ENCODE measurements at places on chromosomes 1 and 21.
A peak's percentile ranks its signal among the peaks of the same experiment; 100 is the strongest.

GRCh38 chr1:51686450-51686849, 69.6 kb downstream of the OSBPL9 start:
- DNase-seq: no peak

GRCh38 chr1:78469576-78469975, 21.2 kb upstream of the PTGFR start:
- no peak for DNase-seq

DNA sequence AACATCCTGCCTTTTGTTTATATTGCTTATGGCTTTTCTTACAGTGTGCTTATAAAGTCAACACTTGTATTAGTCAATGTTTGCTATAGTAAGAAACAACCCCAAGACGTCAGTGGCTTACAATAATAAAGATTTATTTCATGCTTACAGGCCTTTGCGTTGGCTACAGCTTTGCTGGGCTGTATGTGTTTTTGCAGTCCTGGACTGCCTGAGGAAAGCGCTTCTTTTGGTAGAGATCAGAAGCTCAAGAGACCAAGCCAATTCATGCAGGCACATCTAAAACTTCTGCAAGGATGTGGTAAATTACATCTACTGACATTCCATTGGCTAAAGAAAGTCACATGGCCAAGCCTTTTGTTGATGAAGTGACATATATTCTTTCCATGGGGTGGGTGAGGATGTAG, 17.5 kb upstream of the PRKAA2 start:
- DNase-seq: no peak

GRCh38 chr1:221076391-221076811, 197.2 kb downstream of the HLX start:
- no peak for DNase-seq

DNA sequence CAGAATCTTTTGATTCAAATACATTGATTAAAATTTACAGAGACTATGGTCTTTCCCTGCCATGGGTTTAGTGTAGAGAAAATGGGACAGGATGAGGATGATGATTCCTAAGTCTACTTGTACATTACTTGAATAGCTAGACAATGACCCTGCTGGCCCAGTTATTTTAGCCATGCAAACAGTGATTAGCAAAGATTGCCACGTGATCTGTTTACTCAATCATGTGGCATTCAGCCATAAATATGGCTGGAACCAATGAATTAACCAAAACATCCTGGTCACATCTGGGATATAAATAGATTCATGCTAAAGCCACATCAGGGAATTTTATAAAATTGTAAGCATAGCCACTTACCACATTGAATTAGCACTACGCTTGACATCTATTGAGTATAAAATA, 167.3 kb downstream of the PBX1 start:
- no peak for DNase-seq

GRCh38 chr1:158049853-158050252, 56.4 kb downstream of the KIRREL1 start:
- no peak for DNase-seq

DNA sequence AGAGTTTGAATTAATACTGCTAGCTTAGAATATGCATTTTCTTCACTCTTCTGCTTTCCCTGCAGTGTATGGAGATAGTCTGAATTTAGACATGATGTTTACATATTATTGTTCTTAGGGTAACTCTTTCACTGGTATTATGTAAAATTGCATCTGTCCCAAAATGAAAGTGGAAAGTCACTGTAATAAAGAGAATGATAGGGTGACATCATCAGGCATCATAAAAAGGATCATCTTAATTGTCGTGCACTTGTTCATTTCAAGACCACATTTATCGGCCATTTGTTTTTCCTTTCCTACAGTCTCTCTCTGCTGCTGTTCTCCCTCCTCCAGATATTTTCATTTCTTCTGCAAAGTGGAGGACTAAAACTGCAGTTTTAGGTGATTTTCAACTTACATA, 61.9 kb upstream of the ZNF281 start:
- no peak for DNase-seq

GRCh38 chr1:117096951-117097408, 24.6 kb downstream of the TRIM45 start:
- DNase-seq: no peak

- peak; percentile 43 for DNase-seq
Measured at GRCh38 chr1:11320153-11320936, 47.3 kb downstream of the UBIAD1 start.

DNA sequence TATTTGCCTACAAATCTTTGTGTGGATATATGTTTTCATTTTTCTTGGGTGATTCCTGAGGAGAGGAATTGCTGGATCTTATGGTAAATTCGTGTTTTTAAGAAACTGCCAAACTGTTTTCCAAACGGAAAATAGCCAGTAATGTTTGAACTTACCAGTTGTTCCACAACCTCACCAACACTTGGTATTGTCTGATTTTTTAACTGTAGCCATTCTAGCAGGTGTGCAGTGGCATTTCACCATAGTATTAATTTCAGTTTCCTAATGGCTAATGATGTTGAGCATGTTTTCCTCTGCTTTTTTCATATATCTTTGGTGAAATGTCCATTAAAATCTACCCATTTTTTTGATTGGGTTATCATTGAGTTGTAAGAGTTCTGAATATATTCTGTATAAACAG, 56.6 kb downstream of the RPS6KC1 start:
- no peak for DNase-seq

All from activated CD4-positive, CD25-positive, alpha-beta regulatory T cell treated with anti-CD3 and anti-CD28 coated beads, Interleukin-2, amount 50 U/mL, for 72 hours (primary cell).